Thoracic aorta (tissue), 2 donors: ENCODE measurements at places on chromosomes 7 and 10. TPM values are rescaled to one million over a fixed set of nuclear protein-coding genes. Genes with fewer than 3 reads are reported as not detected.

The ANKRD22 gene
- total RNA-seq, result not detected

The CRPPA gene
- 2.1 TPM for total RNA-seq

The TBXAS1 gene
- 30.1 TPM for total RNA-seq

DNA sequence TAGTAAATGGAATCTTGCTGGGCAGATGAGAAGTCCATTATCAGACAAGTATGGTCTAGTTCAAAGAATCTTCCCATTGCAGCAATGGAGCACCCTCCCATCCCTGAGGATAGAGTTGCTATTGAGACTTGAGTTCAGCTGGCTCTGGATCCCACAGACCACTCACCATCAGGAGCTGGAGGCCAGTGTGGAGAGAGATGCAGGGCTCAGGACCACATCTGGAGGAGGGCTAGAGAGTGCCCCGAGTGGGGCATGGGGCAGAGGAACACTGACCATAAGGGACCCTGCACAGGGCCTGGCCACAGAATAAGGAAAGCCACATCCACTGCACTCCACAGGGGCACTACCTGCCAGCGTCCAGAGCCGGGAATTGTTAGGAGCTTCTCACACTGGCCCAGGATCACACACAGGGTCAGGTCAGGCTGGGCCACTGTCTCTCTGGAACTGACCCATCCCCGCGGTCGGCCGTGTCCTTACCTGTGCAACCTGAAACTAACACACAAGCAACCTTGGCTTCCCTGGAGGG lies 41.3 kb upstream of the TCERG1L start:
- no peak for DNase-seq

The EN2 gene
- not detected for total RNA-seq

- no peak for DNase-seq
Measured at GRCh38 chr7:148232784-148233183, 357.8 kb upstream of the C7orf33 start.

- no peak for DNase-seq
Measured at GRCh38 chr10:60406182-60406581, 16.5 kb upstream of the ANK3 start.

GRCh38 chr10:62306663-62307062 lies 38.0 kb upstream of the RTKN2 start:
- no peak for DNase-seq

DNA sequence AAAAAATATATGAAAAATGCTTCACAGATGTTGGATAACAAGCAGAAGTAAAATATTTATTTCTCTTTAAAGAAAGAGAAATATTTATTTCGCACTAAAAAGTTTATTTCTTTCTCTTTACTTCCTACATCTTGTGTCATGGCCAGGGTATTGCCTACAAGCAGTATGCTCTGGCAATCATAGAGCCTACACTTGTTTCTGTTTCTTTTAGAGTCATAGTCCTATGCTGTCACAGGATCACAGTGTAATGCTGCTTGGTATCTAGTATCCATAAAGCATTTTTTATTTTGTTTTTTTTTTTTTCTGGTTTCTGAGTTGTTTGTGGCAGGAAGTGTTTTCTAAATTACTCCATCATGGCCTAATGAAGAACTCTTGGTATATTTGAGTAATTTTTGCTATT lies 116.0 kb downstream of the ATRNL1 start:
- DNase-seq, result no peak

The RNF148 gene
- total RNA-seq, result 3.5 TPM

DNA sequence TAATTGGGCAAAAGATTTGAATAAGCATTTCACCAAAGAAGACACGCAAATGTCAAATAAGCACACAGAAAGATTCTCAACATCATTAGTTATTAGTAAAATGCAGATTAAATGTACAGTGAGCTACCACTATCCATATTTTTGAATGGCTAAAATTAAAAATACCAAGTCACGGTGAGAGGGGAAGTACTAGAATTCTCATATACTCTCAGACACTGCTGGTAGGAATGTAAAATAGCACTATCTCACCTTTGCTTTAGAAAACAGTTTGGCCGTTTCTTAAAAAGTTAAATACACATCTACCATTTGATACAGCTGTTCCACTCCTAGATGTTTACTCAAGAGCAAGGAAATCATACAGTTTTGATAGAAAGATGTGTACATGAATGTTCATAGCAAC lies 115.8 kb upstream of the CELF2 start:
- DNase-seq, result no peak

DNA sequence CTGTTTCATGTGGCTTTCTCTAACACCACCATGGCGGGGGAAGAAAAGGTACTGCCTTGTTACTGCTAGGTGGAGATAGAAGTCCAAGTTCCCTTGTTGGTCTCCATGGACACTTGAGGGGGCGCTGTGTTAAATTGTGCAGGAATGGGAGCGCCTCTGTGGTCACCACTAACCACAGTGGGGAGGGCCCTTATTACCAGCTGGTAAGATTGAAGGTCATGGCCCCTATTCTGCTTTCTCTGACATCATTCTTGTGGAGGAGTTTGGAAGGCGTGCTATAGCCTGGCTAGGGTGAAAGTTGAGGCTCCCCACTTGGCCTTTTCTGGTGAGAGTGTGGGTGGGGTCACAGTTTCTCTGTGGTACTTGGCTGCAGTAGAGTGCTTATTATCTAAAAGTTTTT lies 14.9 kb upstream of the MXI1 start:
- DNase-seq, result no peak

- no peak for DNase-seq
Measured at GRCh38 chr10:122349758-122350369, 24.6 kb upstream of the PLEKHA1 start.

GRCh38 chr7:90654718-90655427 lies 58.8 kb downstream of the CDK14 start:
- no peak for DNase-seq

- DNase-seq, result no peak
Measured at GRCh38 chr10:121732656-121733445, 134.6 kb upstream of the FGFR2 start.

The UBN2 gene
- total RNA-seq, result 13.4 TPM

The TMEM236 gene
- total RNA-seq, result 2.0 TPM

DNA sequence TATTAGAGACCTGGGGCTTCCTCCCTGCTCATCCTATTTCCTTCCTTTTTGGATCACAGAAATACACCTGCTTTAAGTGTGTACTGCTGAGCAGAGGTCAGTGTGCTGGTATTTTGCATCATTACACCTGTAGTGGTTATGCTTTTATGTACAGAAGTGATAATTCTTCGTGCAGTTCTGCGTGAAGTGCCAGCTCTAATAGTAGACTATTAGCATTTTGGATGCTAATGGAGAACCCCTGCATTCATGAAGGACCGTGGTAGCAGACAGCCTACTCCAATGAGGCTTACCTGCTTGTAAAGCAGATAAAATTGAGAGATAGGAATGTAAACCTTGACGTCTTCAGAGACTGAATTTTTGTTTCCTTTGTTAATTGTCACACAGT lies 114.3 kb downstream of the CDK14 start:
- DNase-seq, result no peak

- DNase-seq, result no peak
Measured at GRCh38 chr7:99624484-99624883, 7.7 kb downstream of the ZSCAN25 start.

The IGF2BP3 gene
- total RNA-seq, result 0.27 TPM

GRCh38 chr7:87570178-87570577 lies 30.5 kb downstream of the ABCB1 start:
- DNase-seq, result no peak

GRCh38 chr10:118543714-118544400 lies 51.6 kb downstream of the PRLHR start:
- no peak for DNase-seq

DNA sequence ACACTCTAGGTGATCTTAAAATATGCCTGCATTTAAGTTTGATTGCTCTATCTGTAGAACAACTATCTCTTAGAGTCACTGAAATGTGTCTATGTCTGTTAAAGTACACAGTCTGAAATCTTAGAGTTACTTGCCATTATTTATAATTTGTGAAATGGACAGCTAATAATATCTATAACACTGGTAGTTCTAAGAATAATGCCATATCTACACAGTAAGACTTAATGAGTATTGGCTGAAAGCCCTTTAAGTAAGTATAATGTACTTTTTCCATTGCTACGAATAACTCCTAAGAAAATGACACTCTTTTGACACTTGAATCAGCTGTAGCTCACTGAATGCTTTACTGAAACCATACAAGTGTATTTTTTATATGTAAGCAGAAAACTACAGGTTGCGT lies 567.4 kb upstream of the PCDH15 start:
- DNase-seq, result no peak

The AKR1C4 gene
- total RNA-seq, result not detected

- no peak for DNase-seq
Measured at GRCh38 chr10:6274040-6274439, 71.3 kb downstream of the PFKFB3 start.

DNA sequence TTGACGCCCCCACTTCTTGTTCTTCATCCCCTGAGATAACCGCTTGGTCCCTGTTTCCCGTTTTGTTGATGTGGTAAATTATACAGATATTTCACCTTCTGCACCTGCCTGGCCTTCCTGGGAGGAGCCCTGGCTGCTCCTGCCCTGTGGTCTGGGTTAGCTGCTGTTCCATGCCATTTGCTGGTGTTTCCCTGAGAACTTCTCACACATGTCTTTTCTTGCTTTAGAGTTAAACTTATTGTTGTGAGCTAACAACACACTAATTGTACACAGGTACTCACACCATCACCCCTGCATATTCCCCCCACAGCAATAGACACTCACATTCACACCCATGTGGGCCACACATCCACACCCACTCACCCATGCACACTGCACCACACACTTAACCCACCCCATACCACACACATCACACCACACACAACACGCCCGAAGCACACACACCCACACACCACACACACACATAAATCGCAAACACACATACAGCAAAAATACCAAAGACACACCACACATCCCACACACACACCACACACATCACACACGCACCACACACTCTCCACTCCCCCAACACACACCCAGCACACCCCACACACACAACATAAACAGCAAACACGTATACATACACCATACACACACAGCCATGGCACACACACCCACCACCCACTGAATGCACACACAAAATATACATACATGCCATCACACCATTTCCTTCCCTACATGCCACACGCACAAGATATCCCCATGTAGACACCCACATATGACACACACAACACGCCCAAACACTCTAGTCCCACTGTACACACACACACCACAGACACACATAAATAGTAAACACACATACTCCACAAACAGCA lies 19.4 kb upstream of the ANTXRL start:
- no peak for DNase-seq

DNA sequence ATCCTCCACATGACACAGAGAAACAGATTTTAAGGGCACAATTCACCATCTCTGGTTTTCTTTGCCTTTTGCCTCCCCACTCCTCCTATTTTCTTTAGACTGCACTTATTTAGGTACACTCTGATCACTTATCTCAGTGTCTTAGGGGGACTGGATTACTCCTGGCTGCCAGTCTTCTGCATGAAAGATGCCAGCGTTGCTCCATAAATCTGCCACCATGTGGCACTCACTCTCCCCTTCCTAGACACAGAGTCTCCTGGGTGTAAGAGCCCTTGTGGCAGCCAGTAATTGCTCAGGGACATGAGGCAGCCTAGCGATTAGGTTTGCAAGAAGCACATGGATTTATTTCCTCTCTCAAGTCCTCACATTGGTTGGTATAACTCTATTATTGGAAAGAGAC lies 34.5 kb upstream of the RBM20 start:
- no peak for DNase-seq

- no peak for DNase-seq
Measured at GRCh38 chr7:137829337-137829992, 17.3 kb downstream of the DGKI start.

GRCh38 chr10:13705526-13706174 lies 118.9 kb downstream of the PRPF18 start:
- DNase-seq, result no peak

DNA sequence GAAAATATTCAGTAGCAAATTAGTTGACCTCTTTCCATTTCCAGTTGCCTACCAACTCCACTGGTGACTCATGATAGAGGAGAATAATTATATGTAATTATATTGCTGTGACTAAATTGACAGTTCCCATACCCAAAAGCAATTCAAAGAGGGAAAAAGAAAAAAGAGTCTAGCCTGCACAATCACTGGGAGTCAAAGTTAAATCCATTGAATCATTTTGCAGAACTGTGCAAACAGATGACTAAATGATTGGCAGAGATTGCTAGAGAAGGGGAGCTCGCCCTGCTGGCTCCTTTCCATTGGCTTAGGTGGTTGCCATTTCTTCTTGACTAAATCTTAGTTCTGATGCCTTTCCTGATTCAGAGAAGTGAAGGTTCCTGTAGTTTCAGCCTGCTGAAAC lies 1228.6 kb upstream of the SORCS1 start:
- no peak for DNase-seq

DNA sequence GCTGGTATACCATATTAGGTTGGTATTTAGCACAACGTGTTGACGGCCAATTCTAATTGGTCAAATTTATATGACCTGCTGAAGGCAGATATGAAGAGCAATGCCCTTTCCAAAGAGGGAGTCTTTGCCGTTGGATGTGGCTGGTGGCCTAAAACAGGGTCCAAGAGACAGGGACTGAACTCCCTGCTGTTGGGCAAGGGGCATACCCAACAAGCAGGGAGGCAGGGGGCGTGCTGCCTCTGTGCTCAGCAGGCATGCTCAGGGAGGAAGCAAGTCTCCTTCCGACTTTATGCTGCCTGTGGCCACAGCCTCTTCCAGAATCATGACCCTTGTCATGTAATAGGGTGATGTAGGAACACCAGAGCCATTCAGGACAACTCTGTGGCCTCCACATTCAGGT lies 167.7 kb upstream of the NPVF start:
- no peak for DNase-seq

The RBM20 gene
- total RNA-seq, result 13.9 TPM

The DIP2C gene
- 36.8 TPM for total RNA-seq

- no peak for DNase-seq
Measured at GRCh38 chr10:125226823-125227222, 66.5 kb upstream of the CTBP2 start.

- DNase-seq, result no peak
Measured at GRCh38 chr7:130154501-130155317, 50.5 kb downstream of the TMEM209 start.

- DNase-seq, result no peak
Measured at GRCh38 chr10:55822096-55822495, 539.0 kb downstream of the ZWINT start.

DNA sequence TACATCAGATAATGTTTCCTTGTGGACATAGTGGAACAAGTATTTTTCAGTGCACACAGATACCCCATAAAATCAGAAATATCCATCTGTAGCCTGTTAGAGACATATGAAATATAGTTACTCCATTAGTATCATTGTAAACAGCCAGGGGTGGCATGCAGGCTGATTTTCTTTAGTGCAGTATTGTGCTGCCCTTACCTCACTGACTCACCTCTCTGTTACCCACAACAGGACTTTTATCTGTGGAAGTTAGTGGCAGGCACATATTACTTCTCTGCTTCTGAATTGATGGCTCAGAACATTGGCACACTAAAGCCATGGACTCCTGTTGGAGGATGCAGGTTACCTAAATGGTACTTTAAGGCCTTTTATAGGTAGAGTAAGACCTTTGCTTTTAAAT lies 70.0 kb downstream of the SLC25A40 start:
- DNase-seq, result no peak
